ENCODE measurements at places on chromosomes 2 and 18.
A peak's percentile ranks its signal among the peaks of the same experiment; 100 is the strongest.

GRCh38 chr18:40048886-40049650, 1906.0 kb upstream of the PIK3C3 start:
- no peak for DNase-seq

DNA sequence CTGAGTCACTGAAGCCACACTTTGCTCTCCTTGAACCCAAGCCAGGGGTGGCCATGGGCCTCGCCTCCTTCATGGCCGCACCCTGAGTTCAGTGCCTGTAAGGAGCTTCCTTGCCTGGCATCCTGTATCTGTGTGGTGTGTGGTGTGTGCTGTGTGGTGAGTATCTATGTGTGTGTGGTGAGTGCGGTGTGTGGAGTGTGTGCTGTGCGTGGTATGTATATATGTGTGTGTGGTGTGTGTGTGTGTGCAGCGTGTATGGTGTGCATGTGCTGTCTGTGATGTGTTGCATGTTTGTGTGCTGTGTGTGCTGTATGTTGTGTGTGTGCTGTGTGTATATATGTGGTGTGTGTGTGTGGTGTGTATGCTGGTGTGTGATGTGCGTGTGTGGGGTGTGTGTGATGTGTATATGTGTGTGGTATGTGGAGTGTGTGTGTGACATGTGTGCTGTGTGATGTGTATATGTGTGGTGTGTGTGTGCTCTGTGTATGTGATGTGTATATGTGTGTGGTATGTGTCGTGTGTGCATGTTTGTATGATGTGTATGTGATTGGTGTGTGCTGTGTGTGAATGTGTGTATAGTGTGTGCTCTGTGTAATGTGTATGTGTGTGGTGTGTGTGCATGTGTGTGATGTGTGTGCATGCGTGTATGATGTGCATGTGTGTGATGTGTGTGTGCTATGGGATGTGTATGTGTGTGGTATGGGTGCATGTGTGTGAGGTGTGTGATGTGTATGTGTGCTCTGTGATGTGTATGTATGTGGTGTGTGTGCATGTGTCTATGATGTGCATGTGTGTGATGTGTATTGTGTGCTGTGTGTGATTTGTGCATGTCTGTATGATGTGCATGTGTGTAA, 22.6 kb downstream of the PRELID3A start:
- DNase-seq, result no peak

DNA sequence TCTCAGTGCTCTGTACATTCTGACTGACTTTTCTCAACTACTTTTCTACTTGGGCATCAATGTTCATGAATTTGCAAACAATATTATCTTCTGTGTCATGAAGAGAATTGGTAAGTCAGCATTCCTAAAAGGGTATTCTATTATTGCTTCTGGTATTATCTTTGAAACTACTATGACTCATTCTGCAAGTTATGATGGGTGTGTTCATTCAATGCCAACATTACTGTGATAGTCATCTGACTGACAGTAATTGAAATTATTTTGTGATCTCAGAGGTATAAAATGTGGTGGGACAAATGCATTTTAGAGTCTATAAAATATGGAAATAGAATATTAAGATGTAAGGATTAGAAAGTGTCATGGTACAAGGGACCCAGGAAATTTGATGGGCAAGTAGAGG, 736.0 kb upstream of the CELF4 start:
- no peak for DNase-seq

DNA sequence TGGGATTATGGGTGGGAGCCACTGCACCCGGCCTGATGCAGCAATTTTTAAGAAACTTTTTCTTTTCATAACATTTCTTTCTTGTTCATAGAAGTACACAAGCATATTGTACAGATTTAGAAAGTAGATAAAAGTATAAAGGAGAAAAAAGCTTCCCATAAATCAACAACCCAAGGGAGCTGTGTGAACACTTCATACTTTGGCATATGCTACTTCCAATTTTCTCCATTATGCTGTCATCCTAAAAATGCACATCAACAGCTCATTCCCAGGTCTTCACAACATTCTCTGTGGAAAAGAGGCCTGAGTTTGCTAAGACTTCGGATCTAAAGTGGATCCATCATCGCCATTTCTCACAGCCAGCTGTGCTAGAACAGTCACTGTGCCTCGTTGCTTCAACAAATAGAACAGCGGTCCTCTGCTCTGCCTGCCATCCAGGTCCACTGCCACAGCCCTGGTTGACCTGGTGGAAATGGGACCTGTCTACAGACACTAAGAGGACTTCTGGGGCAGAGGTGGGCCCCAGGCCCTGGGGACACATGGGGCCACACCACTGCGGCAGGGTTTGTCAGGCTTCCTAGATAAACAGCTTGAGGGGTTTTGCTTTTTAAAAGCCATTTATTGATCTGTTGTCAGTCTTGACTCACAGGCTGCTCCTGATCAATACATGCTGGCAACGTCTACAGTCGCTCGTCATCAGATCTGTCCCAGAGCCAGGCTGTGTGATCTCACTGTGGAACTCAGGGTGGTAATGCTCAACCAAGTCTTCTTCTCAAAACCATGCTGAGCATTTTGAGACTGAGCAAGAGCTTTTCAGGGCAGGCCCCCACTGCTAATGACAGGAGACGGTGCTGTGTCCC, 72.7 kb upstream of the MGAT4A start:
- DNase-seq, result no peak

DNA sequence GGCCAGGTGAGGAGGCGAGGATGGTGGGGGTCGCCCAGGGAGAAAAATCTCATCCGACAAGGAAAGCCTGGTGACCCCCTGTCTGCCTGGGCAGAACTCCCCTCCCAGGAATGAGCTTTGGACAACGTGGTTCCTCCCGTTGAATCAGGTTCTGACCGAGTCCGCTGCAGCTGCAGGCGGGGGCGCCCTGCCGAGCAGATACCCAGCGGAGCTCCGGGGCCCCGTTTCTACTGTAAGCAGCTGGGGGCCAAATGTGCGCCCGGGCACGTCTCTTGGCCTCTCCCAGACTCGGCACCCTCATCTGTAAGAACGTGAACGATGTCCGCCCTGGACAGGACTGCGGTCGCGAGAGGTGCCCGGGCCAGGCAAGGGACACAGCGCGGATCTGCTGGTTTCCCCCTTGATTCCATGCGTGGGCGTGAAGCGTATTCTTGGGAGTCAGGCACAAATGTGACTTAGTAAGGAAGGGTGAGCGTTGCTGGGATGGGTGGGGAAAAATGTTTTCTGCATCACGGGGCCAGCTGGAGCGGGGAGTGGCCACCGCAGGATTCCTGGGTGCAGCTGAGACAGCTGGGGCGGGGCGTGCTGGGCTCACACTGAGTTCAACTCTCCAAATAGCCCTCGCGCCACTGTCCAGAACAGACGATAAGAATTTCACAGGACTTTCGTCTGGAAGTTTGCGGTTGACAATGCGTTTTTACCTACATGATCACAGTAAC, 20.2 kb upstream of the TUBB6 start:
- DNase-seq, result peak; percentile 52

DNA sequence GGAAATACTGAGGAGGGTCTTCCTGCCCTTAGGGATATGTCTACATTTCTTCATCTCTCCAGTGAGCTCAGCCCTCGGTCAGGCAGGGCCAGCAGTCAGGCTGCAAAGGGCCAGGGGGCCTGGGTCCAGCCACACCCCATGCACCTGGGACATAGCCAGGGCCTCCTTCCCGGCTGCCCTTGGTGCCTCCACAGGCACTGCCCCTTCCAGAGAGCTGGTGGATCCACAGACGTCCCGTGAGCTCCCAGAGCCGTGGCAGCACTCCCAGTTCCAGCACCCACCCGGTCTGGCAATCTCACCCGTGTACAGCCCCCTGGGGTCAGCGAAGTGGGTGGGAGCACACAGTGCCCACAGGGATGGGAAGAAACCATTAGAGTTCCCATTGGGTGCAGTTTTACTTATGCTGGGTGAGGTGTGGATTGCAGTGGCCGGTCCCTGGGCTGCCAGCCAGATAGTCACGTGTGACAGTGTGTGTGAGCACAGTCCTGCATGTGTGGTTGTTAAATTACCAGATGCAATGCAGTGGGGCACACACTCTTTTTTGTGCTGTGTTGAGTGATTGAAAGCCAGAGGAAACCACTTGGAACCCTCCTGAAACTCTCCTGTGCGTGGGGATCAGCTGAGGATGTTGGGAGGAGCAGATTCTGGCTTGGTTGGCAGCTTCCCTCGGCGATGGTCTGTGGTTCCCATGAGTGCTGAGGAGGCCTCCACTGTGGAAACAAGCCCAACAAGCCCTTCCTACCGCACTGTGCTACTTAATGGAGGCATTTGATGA, 131.0 kb downstream of the SNTG2 start:
- no peak for DNase-seq

- DNase-seq, result no peak
These were observed 55.8 kb downstream of the CTIF start for GRCh38 chr18:48594471-48595094.

GRCh38 chr2:32732912-32733472, 105.1 kb downstream of the TTC27 start:
- DNase-seq, result no peak

- no peak for DNase-seq
These were observed 19.1 kb downstream of the MSH2 start for GRCh38 chr2:47422016-47422415.

DNA sequence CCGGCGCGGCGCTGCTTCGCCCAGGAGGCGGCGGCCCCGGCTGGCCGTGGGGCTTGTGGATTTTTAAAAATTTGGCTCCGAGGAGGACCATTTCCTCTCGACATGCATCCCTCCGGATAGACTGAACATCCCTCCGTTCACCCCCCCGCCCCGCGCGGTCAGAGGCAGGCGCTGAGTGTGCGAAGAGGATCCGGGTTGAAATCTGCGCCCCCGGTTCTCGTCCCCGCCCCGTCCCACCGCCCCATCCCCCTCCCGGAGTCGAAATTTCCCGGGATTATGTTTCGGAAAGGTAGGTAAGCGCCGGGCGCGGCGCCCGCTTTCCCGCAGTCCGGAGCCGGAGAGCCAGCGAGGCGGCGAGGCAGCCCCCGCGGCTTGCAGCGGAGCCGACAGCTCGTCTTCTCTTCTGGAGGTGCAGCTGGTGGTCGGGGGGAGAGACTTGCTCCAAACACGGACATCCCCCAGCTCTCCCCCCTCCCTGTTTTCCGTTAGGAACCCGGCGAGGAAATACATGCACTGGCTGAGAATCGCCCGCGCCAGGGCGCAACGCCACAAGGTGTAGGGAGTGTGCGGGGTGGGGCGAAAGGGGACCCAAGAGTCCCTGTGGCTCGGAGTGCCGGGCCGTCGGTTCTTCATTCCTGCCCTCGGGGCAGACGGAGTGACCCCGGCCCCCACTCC, at the start of gene PRKCE:
Gene PRKCE (plus strand): TSS at position 261 of the 675 bp plus-strand sequence.
- peak; percentile 51 for DNase-seq

DNA sequence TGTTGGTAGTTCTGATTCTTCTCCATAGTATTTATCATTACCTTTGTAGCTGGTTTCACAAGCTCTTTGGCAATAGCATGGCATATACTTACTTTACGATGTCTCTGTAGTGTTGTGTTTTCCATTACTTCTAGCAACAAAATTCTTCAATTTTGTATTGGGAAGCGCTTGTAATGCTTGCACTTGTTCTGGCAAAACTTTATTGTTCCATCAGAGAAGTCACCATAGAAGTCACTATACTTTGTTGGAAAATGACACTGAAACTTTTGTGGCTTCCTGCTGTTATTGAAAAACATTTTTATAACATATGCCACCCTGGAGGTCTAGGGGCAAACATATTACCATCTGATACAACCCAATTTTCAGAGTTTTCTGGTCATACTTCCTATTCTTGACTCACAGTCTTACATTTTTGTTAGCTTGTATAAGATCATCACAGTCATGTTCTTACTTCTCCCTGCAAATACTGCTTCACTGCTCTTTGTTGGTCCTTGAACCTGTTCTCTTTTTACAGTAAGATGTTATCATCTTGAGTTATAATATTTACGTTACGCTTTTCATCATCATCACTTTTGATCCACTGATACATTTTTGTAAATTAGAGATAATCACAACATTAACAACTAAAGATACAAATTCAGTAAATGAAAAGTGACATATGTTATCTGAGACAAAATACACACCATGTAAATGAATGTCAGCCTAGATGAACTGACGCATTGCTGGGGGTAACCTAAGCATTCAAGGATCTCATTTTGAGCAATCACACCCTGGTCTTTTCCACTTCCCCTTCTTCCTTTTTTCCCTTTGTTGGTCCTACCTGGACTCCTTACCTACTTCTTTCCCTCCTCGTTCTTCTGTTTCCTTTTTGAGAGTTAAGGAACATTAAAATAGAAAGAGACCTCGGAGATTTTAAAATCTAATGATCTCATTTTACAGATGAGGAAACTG, 33.3 kb upstream of the CXCR4 start:
- DNase-seq, result no peak

- peak; percentile 71 for DNase-seq
These were observed 805.6 kb upstream of the FANCL start for GRCh38 chr2:59046401-59047372.

GRCh38 chr2:197372592-197372991, 62.0 kb upstream of the ANKRD44 start:
- DNase-seq, result no peak

DNA sequence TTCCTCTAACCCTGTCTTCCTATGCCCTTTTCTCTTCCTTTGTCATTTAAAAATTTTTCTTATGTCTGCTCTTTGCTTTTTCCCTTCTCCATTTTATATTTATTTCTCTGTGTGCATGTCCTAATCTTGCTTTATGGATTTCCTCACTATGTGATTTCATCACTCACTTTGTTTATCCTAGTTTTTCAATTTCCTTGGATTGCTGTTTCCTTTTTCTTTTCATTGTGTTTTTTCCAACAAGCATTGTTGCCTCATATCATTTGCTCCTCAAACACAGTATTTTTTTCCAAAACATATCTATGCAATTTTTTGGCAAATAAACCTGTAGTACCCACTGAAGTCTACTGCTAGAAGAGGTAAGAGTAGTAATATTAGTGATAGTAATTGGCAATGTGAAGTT, 67.4 kb upstream of the PNPT1 start:
- DNase-seq, result no peak

- peak; percentile 55 for DNase-seq
These were observed 666 bp upstream of the STAT1 start for GRCh38 chr2:191014653-191015020.

DNA sequence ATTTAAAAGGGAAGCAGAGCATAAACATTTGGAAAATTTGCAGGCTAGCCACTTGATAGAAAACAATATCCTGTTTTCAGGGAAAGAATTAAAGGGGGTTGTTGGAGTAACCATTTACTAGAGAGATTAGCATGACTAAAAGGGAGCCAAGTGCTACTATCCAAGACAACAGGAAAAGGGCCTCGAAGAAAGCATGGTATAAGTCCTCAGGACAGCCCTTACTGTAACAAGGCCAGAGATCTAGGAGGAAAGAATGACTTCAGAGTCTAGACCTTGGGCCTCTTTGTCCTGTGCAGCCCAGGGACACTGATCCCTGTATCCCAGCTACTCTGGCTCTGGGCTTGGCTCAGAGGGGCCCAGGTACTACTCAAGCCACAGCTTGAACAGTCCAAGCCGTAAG, 16.6 kb downstream of the TPO start:
- no peak for DNase-seq

DNA sequence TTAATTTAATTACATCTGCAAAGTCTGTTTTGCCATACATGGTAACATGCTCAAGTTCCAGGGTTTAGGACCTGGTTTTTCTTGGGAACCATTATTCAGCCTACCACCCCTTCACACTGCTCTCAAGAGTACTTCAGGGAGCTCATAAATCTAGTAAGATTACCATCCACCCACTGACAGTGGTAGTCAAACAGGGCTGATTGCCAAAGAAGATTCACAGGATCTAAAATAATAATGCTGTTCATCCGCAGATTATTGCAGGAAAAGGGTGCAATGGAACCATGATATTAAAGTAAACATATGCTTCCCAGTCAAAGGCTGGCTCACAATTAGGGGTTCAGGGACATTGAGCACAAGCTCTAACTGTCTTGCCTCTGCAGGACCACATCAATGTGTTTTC, 148.0 kb upstream of the CYRIA start:
- DNase-seq, result peak; percentile 51

All from NCI-H1417 (cell line).